ENCODE measurements at places on chromosomes 3 and 15.

GRCh38 chr15:67955252-67955651, 98.9 kb upstream of the PIAS1 start:
- no peak for DNase-seq

- no peak for DNase-seq
These were observed 198.9 kb upstream of the TOPAZ1 start for GRCh38 chr3:44042772-44043171.

- DNase-seq = no peak
These were observed 13.6 kb downstream of the ARF4 start for GRCh38 chr3:57583544-57583943.

- DNase-seq = no peak
These were observed 2.0 kb downstream of the P4HTM start for GRCh38 chr3:48991851-48992545.

DNA sequence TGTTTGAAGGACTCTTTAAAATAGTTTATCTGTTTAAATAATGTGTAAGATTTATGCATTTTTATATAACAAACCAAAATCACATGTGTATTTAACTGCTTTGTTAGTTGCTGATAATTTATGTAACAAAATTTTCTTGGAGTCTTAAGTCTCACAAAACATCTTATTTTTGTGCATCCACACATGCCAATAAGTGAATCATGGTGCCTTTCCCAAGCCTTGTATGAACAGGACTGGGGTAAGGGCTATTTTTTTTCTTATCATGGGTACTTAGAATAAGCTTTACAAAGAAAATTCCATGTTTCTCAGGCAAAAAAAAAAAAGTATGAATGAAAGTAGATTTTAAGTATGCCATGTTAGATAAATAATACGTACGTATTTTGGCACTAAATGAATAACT, 132.9 kb upstream of the LRRFIP2 start:
- DNase-seq = no peak

GRCh38 chr3:51706788-51707731, at the start of gene GRM2:
Gene GRM2, plus strand, starts transcription at chr3:51707068. Its CDS starts 1,916 bp downstream, at chr3:51708984.
- no peak for DNase-seq

DNA sequence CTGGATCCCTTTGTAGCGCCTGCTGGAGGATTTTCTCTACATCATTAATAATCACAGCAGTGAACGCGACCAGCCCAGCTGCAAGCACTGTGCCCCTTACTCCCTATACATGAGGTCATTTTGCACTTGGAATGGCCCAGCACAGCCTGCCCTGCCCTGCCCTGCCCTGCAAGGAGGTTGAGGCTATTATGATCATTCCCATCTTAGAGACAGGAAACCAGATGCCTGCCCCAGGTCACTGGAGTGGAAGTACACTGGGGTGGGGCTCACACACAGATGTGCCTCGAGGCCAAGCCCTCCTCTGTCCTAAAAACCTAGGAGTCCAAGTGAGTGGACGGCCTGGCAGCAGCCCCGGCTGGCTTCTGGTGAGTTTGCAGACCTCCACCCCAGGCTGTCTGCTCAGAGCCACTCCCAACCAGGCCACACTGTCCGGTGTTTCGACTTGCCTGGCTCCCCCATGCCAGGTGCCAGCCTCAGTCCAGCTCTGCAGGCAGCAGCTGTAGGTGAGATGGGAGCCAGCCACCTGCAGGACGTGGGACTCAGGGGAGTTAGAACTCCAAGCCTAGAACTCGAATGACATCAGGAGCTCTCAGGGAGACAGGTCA, 30.4 kb upstream of the SEC61A1 start:
- DNase-seq = no peak

Measured in T-helper 2 cell (primary cell).